ENCODE measurements at places on chromosomes 3 and 15.

DNA sequence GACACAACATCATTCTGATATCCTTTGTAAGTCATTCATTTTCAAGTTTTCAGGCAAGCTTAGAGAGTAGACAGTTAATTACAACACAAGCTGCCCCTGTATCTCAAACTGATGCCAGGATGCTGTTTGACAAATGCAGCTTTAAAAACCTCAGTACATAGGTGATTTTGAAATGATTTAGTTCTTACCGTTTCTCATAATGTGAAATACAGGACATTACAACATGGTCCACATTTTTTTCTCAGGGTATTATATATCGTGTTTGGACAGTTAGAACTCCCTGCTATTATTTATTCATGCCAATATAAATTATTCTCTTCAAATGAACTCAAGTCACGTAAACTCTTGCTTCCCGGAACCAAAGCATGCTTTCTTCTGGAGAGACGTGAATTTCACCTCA lies 1013.9 kb downstream of the EPHA3 start:
- no peak for DNase-seq

DNA sequence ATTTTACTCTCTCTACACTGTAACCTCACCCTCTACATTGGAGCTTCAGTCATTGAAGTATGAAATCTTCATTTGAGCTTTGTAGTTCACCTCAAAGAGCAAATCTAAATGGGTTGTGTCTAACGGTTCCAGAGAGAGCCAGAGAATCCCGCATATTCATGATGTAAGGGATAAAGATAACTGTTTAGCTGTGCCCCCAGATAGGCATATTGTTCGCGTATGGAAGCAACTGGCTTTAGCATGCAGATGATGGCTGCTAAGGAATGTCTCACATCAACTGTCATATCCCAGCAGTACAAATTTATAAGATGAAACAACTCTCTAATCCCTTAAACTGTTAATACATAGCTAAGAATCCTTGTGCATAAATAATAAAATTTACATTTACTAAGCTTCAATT lies 412.7 kb upstream of the ROBO2 start:
- no peak for DNase-seq

- no peak for DNase-seq
These were observed 152.0 kb downstream of the NUP210 start for GRCh38 chr3:13268120-13268519.

DNA sequence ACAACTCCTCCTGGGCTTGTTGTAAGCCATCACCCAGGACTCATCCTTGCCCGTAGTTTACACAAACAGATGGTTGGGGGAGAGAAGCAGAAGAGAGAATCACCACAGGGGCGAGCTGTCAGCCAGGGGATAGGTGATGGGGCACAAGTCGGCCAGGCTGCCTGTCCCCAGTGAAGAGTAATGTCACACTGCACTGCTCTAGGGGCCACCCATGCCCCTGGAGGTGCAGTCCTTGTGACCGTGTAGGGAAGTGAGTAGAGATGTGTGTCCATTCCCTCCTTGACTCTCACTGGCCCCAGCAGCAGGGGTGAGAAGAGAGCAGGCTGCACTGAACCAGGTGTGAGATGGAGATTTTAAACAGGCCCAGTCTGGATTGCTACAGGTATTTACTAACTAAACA lies 17.1 kb upstream of the PRSS50 start:
- no peak for DNase-seq

- no peak for DNase-seq
These were observed 41.0 kb upstream of the FRMD4B start for GRCh38 chr3:69426967-69427304.

- no peak for DNase-seq
These were observed 230.8 kb upstream of the MCTP2 start for GRCh38 chr15:94000606-94001005.

DNA sequence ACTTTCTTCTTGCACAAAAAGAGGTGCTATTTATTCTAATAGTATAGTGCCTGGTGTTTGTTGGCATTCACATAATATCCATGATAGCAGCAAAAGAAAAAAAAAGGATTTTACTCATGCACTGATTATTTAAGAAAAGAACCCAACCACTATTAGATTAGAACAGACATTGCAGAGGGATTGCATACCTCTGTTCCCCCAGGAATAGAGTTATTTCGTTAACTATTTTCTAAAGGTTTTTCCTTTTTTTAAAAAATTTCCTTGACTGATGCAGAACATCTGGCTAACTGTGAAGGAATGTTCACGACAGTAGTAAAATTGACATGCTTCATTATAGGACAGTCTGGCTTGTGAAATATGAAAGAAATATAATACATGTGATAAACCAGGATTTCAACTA lies 136.6 kb upstream of the PTX3 start:
- DNase-seq = no peak

DNA sequence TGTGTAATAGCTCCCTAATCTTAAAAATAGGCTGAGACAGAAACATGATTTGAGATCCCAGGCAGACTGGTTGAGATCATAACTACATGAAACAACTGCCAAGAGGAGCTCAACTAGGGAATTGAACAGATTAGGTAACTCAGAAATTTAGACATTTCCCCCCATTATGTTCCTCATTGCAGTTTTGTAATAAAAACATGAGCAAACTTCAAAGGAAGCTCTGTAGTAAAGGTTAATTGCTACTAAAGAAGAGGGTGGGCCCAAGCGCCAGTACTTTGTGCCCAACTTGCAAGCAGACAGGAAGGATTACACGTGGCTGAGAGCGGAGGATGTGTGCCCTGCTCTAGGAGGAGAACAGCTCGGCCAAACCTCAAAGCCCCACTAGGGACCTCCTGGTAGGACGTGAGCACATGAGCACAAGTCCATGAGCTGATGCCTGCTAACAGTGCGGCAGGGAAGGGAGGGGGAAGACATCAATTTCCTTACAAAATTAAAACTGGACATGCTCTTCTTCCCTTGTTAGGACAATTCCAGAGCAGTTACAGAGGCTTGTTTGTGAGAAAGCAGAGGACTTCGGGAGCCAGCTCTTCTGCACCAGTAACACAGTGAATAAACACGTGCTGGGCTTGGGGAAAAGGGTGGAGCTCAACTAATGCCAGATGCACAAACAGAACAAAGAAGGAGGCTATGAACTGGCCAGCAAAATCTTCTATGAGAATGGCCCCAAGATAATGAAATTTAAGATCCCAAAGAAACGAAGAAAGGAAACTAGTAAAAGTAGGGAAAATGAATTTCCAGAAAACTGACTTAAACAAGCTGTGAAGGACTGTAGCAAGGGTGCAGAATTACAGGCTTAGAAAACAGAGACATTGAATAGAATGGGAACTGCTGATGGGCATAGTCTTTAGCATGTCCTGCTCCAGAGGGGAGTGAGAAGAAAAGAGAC lies 275.5 kb downstream of the MECOM start:
- DNase-seq = no peak

- DNase-seq = no peak
These were observed 107.7 kb downstream of the OSBPL10 start for GRCh38 chr3:31873254-31873820.

DNA sequence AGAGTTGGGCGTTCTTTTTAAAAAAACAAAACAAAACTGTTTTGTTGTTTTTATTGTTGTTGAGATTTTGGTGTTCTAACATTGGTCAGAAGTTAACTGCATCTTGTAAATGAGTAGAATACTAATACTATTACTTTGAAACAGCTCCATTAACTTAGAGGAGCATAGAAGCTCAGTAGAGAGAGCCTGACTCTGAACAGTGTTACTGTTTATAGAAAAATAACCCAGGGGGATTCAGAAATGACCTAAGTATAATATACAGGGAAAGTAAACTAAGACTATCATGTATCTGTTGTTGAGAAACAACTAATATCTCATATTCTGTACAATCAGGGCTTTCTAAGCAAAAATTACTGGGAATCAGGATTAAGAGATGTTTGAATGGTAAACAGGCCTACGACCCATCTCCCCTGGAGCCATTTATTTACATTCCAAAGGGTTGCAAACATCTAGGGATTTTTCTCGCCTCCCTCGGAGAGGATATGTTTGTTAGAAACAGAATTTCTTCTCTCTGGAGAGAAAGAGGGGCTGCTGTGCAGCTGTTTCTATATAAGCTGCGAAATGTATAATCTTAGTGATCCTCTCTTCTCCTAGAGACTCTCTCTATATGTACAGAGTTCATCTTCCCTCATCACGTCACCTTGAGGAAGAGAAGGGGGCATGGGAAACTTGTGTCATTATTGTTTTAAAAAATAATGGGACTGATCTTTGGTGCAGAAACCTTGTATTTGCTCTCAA lies 827.5 kb upstream of the DPPA4 start:
- DNase-seq = no peak

DNA sequence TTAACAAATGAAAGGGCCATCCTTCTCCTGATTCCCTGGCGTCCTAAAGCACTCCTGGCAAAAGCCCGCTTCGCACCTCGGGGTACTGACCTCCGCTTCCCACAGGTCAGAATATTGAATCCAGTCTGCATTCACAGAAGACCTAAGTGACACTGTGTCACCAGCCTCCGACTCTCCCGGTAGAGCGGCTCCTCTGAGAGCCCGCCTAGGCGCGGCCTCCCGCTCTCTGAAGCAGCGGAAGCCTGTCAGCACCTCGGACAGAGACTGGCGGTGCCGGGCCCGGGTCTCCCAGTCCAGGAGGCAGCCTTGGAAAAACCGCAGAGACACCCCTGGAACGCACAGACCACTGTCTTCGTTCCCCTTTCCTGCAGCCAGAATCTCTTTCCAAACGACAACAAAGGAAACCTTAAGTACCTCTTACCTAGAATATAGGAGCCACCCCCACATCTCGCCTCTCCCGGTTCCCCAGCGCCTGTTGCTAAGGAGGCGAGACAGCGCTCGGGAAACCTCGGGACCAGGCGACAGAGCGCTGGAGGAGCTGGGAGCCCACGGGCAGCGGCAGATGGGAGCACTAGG lies 1.2 kb downstream of the GABRB3 start:
- DNase-seq = no peak

DNA sequence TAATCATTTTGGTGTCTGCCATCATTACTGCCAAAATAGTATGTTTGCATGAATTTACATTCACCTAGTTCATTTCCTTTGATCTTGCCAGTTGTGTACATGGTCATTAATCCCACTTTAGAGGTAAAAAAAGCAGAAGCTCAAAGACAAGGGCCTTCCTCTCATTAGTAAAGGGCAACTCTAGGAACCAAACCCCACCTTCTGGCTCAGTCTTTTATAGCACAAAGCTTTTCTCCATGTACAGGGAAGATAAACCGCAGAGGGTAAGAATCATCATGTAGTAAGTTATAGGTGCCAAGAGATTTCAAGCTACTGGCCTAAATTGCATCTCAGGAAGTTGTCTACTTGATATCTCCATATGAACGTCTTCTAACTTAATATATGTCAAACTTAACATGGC lies 19.3 kb upstream of the SPG21 start:
- DNase-seq = no peak

- DNase-seq = no peak
These were observed 15.5 kb downstream of the ZNF774 start for GRCh38 chr15:90367576-90367975.

DNA sequence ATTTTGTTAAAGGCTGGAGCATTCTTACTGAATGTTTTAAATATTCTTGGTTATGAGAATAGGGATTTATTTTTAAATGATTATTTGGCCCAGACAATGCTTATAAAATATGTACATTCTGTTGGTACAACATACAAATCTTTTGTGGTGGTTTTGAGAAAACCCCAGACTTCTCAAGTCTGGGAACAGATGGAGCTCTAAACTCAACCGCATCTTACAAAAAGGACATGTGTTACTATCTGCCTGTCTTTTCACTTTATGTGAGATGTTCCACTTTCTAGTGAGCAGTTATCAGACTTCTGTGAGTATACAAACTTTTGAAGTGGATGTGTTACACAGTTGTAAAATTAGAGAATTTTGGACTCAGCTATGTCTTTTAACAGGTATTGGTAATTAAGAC lies 135.5 kb upstream of the RBMS3 start:
- DNase-seq = no peak

DNA sequence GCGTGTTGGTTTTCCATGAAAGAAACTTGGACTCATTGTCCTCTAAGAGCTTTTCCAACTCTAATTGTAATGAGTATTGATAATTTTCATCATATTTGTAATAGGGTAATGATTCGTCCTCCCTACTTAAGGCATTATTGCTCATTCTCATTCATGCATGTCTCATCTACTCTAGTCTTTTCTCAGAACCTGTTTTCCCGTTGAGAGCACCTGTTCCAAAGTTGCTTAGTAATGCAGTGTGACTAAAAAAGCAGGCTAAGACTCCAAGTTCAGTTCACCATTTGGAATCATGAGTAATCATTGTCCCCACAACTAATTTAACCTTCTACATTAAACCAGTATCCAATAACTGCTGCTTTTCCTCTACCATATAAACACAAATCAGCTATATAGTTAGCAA lies 84.0 kb downstream of the FILIP1L start:
- no peak for DNase-seq

DNA sequence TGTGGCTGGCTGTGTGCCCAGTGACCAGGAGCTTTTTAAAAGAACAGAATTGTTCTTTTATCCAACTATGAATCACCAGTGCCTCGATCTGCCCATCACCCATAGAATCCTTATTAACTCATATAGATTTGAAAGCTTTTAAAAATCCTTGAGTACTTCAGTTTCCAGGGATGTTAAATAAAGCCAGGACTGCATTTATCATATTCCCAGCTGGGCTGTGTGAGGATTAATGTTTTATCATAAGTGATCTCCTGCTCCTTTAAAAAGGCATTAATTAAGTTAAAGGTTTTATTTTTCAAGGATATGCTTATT lies 234.0 kb downstream of the MYRIP start:
- DNase-seq = no peak

- no peak for DNase-seq
These were observed 61.9 kb downstream of the MDFIC2 start for GRCh38 chr3:70250492-70250891.
